ENCODE measurements at places on chromosomes 2 and 18.

GRCh38 chr2:231099918-231100317 is 24.9 kb downstream of the HTR2B start:
- no peak for DNase-seq

DNA sequence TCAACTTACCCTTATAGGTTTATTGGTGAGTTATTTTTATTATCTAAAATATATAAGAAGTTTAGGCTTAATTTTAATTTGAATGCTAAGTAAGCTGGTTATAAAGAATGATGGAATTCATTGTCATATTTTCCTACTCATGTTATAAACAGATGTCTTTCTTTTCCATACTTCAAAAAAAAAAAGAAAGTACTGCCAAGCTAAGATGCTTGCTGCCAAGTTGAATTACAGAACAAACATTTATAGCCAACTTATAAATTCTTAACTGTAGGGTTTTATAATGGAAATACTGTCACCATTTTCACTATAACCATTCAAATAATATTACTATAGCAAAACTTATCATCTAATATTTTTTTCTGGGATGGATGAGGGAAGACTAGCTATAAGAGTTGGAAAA is 676.0 kb downstream of the NRXN1 start:
- DNase-seq = no peak

DNA sequence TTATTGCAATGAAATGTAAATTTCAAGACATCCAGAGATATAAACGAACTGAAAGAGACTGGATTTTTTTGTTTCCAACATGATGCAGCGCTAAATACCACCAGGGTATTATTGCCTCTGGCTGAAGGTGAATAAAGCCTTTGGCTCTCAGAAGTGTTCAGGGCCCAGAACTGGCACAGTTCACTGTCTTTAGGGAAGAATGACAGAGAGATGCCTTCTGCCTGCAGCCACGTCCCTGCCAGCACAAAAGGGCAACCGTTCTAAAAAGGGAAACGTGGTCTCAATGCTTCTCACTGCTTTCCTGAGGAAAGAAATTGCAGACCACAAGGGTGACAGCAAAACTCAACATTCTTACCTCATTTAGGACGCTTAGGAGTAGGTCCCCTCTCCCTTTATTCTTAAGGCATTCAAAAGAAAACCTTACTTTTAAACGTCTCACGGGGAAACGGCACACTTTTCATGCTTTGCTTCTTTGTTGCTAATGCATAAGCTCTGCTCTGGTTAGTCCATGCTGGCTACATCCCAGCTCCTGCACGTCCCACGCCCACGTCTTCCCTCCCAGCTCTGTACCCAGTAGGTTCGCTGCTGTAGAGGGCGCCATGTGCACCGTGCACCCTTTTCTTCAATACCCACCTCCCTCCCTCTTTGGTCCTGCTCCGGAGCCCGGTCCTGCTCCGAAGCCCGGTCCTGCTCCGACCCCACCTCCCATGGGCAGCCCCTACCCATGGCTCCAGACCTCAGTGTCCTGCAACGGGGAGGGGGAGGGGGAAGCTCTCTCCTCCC is 171.0 kb downstream of the HRH4 start:
- DNase-seq = no peak

GRCh38 chr2:110219496-110220189 is 7.3 kb upstream of the MTLN start:
- no peak for DNase-seq

DNA sequence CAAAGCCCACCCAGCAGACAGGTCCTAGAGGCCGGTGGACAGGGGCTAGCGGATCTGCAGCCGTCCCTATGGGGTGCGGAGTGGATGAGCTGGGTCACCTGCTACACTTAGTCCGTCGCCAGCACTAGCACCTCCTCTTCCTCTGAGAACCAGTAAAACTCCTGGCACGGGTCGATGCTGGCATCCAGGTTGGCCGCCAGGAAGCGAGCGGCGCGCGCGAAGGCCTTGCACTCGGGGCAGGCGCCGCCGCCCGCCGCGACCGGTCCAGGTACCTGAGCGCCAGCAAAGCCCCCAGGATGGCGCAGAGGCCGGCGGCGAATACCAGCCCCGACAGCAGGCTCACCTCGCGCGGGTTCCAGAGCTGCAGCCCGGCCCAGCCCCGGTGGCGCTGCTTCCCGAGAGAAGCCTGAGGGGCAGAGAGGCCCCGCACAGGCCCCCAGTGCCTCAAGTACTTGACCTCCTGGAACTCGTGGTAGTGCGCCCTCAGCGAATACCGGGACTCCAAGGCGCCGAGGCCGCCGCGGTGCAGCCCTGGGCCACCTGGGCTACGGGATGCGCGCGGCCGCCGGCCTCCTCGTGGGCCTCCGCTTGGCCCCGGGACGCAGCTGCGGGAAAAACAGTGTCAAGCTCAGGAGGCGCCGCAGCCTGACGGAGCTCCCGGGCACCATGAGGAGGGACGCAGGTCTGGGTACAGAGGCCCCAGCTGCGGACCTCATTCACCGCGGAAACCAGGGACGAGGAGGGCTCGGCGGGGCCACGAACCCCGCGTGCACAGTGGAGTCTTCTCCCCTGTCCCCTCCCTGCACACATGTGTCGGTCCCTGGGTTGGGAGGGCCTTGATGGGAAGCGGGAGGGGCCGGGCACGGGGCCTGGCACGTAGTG is 27.5 kb upstream of the ALPP start:
- no peak for DNase-seq

- no peak for DNase-seq
Measured at GRCh38 chr2:18610090-18610489, 20.7 kb upstream of the NT5C1B start.

DNA sequence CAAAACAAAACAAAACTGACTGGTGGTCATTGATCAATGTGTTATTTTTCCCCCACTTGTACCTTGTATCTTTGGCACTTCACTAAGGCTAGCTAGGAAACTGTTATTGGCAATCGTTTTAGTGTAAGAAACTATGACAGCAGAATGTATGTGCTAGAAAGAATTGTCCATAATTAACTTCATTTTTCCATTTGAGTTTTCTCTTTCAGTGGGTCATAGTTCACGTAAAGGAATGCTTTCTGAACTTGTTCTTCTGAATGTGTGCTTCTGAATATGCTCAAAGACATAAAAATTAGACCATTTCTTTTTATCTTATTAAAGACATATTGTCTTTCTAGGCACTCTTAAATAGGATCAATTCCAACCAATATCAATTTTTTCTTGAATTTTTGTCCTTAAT is 132.2 kb downstream of the ASXL3 start:
- no peak for DNase-seq

GRCh38 chr2:190858817-190859216 is 21.8 kb upstream of the GLS start:
- DNase-seq = no peak

GRCh38 chr2:116832148-116832547 is 982.3 kb upstream of the DDX18 start:
- DNase-seq = no peak
